Activated CD4-positive, alpha-beta T cell treated with anti-CD3 and anti-CD28 coated beads, Interleukin-2, amount 10 ng/mL, durations not matched to agents 7 days and 5 days (primary cell): ENCODE measurements at places on chromosomes 12 and 14. TPM values are rescaled to one million over a fixed set of nuclear protein-coding genes. Genes with fewer than 3 reads are reported as not detected.

- H3K27me3 ChIP-seq, result peaks cover 29% of the 10 kb centered on the region
- peaks cover 16% of the 10 kb centered on the region for H3K4me1 ChIP-seq
- H3K36me3 ChIP-seq, result peaks cover 2% of the 10 kb centered on the region
- no peak for DNase-seq
- H3K27ac ChIP-seq, result no peak overlapping the region
Observed at GRCh38 chr14:22753586-22753985, 12.9 kb upstream of the OXA1L start.

Gene SMCO2
- 0.22 TPM for total RNA-seq

Gene CLEC2A
- total RNA-seq, result not detected

GRCh38 chr12:110677206-110677911 is 11.6 kb downstream of the HVCN1 start:
- H3K27me3 ChIP-seq, result no peaks in the 10 kb centered on the region
- peaks cover 48% of the 10 kb centered on the region for H3K4me1 ChIP-seq
- DNase-seq, result no peak
- H3K4me3 ChIP-seq, result peak overlapping the region; percentile 35

Gene CRIP1
- total RNA-seq, result 753 TPM

Gene TMPRSS12
- not detected for total RNA-seq

- no peaks in the 10 kb centered on the region for H3K27me3 ChIP-seq
- DNase-seq, result no peak
- H3K4me3 ChIP-seq, result no peak overlapping the region
- no peaks in the 10 kb centered on the region for H3K36me3 ChIP-seq
- no peaks in the 10 kb centered on the region for H3K4me1 ChIP-seq
Observed at GRCh38 chr12:87670448-87670847, 358.8 kb downstream of the C12orf50 start.

GRCh38 chr14:43894534-43894933 is 612.5 kb downstream of the FSCB start:
- H3K36me3 ChIP-seq, result no peaks in the 10 kb centered on the region
- no peak for DNase-seq
- H3K27ac ChIP-seq, result no peak overlapping the region
- H3K4me1 ChIP-seq, result no peaks in the 10 kb centered on the region
- H3K27me3 ChIP-seq, result no peaks in the 10 kb centered on the region

Gene GDF3
- not detected for total RNA-seq

DNA sequence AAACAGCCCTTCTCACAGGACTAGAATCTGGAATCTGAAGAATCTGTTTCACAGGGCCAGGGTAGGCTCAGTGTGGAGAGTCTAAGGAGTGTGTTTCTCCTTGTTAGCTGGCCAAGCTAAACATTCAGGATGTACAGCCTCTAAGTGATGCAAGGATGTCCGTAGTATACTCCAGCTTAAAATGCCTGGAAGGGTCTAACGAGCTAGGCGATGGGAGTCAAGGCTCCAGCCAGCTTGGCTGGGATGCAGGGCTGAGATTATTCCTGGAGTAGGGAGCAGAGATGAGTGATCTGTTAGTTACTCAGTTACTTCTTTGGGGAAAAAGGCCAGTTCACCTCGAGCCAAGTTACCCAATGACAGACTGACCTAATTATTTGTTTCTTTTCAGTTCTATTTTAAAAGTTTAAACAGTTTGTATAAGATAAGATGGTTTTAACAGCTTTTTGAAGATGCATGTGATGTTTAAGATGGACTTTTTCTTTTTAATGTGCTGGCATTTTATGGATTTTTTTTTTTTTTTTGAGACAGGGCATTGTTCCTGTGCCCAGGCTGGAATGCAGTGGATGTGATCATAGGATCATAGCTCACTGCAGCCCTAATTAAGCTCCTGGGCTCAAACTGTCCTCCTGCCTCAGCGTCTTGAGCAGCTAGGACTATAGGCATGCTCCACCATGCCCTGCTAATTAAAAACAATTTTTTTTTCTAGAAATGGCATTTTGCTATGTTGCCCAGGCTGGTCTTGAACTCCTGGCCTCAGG is 41.1 kb downstream of the SYNE2 start:
- H3K36me3 ChIP-seq, result peaks cover 10% of the 10 kb centered on the region
- H3K27ac ChIP-seq, result no peak overlapping the region
- DNase-seq, result no peak
- no peak overlapping the region for H3K4me3 ChIP-seq
- peaks cover 13% of the 10 kb centered on the region for H3K4me1 ChIP-seq

Gene CLEC1A
- not detected for total RNA-seq

DNA sequence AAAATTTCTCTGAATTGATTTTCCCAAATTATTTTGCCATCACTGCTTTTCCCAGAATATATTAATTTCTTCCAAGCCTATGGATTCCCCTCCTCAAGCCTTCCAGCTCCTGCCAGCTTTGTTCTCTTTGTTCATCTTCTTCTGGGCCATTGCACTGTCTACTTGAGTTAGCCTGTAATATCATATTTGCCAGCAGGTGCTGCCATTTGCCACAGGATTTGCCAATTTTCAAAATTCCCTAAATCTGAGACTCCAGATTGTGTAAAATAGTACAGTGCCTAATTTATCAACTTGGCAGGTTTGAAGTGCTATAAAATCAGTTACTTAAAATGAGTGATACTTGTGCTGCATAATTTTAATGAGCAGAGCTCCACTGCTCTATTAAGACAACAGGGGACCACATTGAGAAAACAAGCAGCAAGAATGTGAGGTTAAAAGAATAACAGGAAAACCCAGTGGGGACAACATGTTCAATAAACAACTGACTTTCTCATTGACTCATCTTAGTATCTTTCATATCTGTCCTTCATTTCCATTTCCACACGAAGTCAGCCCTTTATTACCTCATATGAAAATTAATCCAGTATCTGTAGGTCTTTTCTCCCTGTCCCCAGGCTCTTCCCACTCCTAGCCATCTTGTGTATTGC is 84.6 kb upstream of the CCDC196 start:
- H3K36me3 ChIP-seq, result no peaks in the 10 kb centered on the region
- no peak for DNase-seq
- no peaks in the 10 kb centered on the region for H3K4me1 ChIP-seq
- no peak overlapping the region for H3K27ac ChIP-seq

- no peaks in the 10 kb centered on the region for H3K4me1 ChIP-seq
- H3K36me3 ChIP-seq, result no peaks in the 10 kb centered on the region
- no peak for DNase-seq
- no peaks in the 10 kb centered on the region for H3K27me3 ChIP-seq
- no peak overlapping the region for H3K4me3 ChIP-seq
- no peak overlapping the region for H3K27ac ChIP-seq
Observed at GRCh38 chr14:62864588-62864987, 180.7 kb downstream of the KCNH5 start.

DNA sequence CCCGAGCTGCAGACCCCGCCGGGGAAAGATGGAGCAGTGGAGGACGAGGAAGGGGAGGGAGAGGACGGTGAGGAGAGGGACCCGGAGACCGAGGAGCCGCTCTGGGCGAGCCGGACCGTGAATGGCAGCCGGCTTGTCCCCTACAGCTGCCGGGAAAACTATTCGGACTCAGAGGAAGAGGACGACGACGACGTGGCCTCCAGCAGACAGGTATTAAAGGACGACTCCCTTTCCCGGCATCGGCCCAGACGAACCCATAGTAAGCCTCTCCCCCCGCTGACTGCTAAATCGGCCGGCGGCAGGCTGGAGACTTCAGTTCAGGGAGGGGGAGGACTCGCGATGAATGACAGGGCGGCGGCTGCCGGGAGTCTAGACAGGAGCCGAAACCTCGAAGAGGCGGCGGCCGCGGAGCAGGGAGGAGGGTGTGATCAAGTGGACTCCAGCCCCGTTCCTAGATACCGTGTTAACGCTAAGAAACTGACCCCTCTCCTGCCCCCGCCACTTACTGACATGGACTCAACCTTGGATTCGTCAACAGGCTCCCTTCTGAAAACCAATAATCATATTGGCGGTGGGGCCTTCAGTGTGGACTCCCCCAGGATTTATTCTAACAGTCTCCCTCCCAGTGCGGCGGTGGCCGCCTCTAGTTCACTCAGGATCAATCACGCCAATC is 962 bp downstream of the LEMD3 start:
- H3K27ac ChIP-seq, result peak overlapping the region; percentile 93
- DNase-seq, result peak; percentile 65
- H3K4me3 ChIP-seq, result peak overlapping the region; percentile 89
- peaks cover 29% of the 10 kb centered on the region for H3K36me3 ChIP-seq

DNA sequence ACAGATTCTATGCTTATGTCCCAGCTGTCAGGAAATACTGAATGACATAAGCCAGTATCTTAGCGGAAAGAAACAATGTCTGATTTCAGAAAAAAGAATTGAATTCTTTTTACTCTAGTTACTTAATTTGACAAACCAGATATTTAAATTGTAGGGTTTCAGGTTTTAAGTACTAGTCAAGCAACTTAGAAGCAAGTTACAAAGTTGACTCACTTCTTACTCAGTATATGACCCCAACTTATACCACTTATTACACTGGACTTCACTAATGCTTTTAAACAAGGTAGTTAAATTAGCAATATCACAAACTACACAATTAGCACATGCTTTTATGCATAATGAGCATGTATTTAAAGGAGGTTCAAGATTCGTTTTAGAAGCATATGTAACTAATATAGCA is 7.1 kb downstream of the GMFB start:
- DNase-seq, result no peak
- H3K4me1 ChIP-seq, result peaks cover 39% of the 10 kb centered on the region
- no peak overlapping the region for H3K4me3 ChIP-seq

DNA sequence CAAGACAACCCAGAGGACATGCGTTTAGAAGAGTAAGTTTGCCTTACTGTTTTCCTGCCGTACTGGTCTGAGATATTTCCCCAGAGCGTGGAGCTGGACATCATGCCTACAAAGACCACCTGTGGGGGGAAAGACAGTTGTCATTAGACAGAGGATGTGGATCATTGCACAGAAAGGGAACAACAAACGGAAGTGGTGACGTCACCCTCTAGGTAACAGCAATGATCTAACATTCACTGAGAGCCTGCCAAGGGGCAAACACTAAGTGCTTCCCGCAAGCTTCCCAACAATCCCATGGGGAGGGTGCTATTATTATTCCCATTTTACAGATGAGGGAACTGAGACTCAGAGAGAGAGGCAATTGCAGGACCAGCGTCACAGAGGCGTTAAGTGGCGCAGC is 48.5 kb downstream of the SVOP start:
- H3K36me3 ChIP-seq, result no peaks in the 10 kb centered on the region
- no peaks in the 10 kb centered on the region for H3K4me1 ChIP-seq
- H3K27me3 ChIP-seq, result peaks cover 5% of the 10 kb centered on the region
- H3K4me3 ChIP-seq, result no peak overlapping the region
- DNase-seq, result no peak

Gene TCL1B
- total RNA-seq, result not detected

Gene ADAM21
- total RNA-seq, result not detected

GRCh38 chr12:18752947-18753346 is 15.0 kb downstream of the CAPZA3 start:
- H3K27ac ChIP-seq, result no peak overlapping the region
- H3K4me1 ChIP-seq, result no peaks in the 10 kb centered on the region
- H3K27me3 ChIP-seq, result no peaks in the 10 kb centered on the region
- no peak for DNase-seq

Gene TEX52
- 0.35 TPM for total RNA-seq

Gene BCAT1
- total RNA-seq, result 6.9 TPM

DNA sequence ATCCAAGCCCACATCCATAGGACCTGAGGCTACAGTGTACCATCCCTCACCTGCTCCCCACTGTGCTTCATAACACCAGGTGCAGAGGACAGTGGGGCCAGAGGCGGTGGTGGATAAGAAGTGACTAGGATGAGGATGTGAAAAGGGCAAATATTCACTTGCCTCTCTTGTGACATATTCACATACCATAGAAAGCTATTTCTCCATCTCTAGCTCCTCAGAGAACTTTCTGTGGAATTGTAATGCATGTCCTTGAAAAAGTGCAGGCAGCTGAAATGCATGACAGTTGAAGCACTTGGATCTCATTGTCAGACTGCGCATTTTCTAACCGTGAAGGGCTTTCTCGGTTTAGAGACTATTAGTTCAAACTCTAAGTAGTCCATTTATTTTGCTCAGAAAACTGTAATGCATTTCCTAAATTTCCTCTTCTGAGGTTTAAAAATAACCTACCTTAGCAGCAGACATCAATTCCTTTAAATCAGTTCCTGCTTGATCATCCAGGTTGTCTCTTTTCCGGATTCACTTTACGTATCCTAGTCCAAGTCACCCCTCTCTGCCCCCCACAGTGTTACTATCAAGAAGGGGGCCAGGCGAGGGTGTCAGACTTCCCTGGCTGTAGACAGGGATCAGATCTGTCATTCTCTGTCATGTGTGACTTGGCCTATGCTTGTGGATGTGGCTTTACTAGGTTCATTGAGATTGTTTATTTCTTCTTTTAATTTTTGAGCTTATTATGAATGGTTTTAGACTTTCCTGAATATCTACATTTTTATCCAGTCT is 984.0 kb upstream of the TMEM132C start:
- no peaks in the 10 kb centered on the region for H3K36me3 ChIP-seq
- H3K4me1 ChIP-seq, result peaks cover 8% of the 10 kb centered on the region
- no peak overlapping the region for H3K4me3 ChIP-seq
- DNase-seq, result no peak
- H3K27me3 ChIP-seq, result no peaks in the 10 kb centered on the region

Gene PHLDA1
- total RNA-seq, result 3.8 TPM

- H3K4me3 ChIP-seq, result no peak overlapping the region
- H3K27ac ChIP-seq, result no peak overlapping the region
- no peaks in the 10 kb centered on the region for H3K27me3 ChIP-seq
- H3K36me3 ChIP-seq, result no peaks in the 10 kb centered on the region
Observed at GRCh38 chr12:122681814-122682213, 21.3 kb downstream of the HCAR2 start.

GRCh38 chr12:58920102-58920960 is at the start of gene LRIG3:
Gene LRIG3 (minus strand): TSS chr12:58920504. CDS start chr12:58920235, 269 bp downstream.
- H3K27ac ChIP-seq, result no peak within 1 kb of the TSS
- peaks cover 32% of the 10 kb centered on the region for H3K27me3 ChIP-seq
- H3K36me3 ChIP-seq, result no peaks in the 10 kb centered on the region
- peak within 1 kb of the TSS; percentile 54 for H3K4me3 ChIP-seq
- H3K4me1 ChIP-seq, result peaks cover 5% of the 10 kb centered on the region
- no peak for DNase-seq

GRCh38 chr12:99386907-99387306 is 260.6 kb upstream of the GARIN6 start:
- no peak for DNase-seq
- no peaks in the 10 kb centered on the region for H3K36me3 ChIP-seq
- no peaks in the 10 kb centered on the region for H3K4me1 ChIP-seq
- H3K27ac ChIP-seq, result no peak overlapping the region
- no peaks in the 10 kb centered on the region for H3K27me3 ChIP-seq
